ENCODE measurements at places on chromosomes 4 and X.

DNA sequence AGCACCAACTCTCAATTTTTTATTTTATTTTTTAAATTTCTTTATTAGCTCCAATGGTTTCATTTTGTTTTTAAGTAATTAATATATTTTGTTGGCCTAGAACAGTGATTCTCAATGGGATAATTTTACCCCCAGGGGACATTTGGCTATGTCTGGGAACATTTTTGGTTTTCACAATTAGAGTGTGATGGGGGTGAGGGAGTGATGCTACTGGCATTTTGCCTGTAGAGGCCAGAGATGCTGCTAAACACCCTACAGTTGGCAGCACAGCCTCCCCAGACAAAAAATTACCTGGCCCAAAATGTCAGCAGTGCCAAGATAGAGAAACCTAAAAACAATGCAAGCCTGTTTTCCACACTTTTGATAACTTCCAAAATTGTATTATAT is 64.6 kb downstream of the HHIP start:
- DNase-seq, result no peak

GRCh38 chr4:14810121-14810520 is 192.2 kb upstream of the CPEB2 start:
- no peak for DNase-seq

DNA sequence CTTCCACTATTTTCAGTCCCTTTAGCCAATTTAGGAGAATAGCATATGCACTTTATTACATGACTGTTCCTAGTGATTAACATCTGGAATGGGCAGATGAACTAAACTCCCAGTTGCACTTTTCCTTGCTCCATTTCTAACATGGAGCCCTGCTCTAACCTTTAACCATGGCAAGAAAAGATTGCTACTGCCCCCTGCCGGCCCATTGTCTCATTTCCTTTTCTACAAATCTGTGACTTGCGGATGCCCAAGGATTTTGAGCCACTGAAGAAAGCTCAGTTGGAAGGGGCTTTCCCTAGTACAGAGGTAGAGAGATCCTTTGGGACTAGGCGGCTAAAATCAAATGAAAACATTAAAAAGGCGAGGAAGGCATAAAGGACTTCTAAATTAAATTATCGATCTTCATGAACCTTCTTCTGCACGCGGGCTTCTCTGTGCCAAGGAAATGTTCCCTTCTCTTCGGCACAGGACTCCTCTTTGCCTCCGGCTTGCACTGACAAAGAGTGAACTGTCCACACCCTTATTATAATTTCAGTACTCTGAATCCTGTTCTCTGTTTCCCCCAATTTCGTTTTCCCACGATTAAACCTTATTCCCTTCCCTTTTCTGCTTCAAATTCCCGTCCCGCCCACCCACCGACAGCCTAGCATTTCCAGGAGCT is 577 bp upstream of the GLRA2 start:
- DNase-seq, result no peak

DNA sequence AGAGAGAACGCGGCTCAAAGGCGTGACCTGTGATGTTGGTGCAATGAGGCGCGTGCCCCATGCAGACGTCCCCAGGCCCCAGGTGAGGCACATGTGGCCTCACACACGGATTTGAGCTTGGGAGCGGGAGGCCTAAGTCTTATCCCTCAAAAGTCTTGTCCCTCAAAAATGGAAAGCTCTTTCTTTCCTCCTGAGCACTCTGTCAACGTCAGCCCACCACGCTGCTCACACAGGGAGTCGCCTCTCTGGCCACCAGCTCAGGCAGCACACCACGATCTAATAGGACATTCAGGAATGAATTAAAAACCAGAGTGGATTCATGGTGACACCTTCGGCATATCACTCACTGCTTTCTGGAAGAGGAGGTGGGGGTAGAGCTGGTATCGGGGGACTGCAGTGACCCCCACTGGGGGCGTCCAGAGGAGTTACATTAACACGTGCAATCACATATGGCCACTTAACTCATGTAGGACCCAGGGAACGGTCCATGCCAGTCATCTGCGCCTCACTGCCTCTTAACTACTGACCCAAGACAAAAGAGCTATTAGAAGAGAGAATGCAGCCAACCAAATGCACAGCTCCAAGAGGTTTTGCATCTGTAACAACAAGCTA is 21.9 kb upstream of the CYP4V2 start:
- DNase-seq, result no peak

DNA sequence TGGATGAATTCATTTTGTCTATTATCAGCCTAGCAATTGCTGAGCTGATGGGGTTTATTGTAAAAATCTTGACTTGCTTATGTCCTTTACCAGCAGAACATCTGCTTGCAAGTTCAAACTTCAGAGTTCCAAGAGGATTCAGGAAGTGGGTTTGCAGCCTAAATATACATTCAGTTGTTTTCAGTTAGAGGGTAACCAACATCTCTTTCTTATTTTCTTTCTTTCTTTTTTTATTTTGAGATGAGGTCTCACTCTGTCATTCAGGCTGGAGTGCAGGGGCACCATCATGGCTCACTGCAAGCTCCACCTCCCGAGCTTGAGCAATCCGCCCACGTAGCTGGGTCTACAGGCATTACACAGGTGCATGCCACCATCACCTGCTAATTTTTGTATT is 31.4 kb upstream of the FHL1 start:
- DNase-seq, result no peak

DNA sequence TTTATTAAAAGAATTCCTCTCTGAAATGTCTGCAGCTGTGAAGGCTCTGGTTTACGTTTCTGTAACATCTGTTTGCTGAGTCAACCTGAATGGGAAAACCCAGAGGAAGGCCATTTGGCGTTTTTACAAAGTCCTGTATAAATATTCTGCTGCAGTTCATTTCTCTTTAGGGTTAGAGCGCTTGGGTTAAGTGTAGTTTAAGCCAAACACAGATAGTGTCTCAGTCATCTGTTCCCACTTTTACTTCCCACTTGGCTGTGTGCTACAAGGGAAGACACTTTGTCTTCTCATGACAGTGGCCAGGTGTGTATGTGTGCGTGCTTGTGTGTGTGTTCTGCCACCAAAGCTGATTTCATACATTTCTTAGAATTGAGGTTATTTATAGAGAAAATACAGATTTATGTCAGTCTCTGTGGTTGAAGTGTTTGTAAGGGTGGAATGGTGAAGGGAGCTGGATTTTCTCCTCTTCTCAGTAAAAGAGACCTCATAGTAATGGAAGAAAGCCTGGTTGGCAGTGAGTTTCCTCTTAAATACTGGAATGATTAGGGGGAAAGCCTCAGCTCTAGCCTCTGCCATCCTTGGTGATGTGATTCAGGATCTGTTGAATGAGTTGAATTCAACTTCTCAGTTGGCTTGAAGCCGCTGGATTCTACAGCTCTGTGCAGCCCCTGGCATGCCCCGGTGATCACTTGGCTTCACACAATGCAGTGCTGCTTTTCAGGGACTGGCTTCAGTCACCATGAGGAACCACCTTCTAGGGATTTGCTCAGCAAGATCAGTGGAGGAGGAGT is 50.6 kb downstream of the JADE1 start:
- peak; percentile 67 for DNase-seq

GRCh38 chr4:188728359-188728758 is 589.1 kb downstream of the TRIML1 start:
- DNase-seq, result no peak

DNA sequence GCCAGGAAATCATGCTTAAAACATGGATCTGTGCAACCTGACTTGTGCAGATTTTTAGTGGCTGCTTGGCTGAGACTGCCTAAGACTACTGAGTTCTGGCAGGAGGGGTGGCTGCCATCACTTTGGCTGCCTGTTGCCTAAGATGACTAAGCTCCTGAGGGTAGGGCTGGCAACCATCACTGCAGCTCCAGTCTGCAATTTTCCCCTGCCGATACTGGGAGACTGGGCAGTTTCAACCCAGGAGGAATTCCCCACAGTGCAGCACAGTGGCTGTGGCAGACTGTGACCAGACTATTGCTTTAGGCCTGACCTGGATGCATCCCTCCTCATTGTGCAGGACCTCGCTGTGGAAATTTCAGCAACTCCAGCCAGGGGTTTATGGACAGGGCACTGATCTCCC is 544.9 kb downstream of the ANKRD50 start:
- no peak for DNase-seq

DNA sequence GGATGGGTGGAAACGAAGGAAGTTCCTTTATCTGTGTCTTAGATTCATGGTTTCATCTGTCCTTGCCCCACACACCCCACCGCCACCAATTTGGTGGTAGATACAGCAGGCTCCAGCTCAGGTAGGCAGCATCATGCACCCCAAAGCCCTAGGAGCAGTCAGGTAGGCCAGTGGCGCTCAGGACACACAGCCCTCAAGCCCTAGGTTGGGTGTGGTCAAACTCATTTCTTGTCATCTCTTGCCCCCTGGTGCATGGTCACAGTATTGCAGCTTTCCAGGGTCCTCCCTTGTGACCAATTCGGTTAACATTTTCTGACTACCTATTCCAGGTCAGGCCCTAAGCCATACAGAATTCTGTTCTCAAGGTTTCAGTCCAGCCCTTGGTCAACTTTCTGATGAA is 14.5 kb upstream of the PRRG3 start:
- DNase-seq, result no peak

DNA sequence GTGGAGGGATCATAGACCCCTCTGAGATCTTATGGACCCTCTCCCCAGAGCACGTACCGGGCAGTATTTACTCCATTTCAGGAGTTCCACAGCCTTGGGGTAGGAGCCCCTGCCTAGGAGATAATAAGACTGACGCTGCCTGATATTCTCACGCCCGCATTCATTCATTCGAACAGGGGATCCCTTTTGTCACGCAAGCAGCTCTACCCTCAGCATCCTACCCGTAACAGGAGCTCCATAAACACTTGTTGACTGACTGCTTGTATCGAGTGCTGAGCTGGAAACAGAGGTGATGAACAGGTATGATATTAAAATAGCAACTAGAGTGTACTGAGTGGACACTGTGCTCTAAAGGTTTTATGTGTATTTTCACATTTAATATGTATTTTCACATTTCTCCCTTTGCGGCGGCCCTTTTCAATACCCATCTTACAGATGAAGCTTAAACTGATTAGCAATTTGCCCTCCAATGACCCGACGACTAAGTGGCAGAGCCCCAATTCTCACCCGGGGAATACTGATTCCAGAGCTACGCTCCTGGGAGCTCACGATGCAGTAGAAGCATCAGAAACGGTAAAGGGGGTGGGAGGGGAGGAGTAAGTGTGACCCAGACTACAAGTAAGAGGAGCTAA is 888 bp downstream of the RAB28 start:
- peak; percentile 3 for DNase-seq

GRCh38 chr4:140826701-140827027 is 70.5 kb upstream of the TBC1D9 start:
- DNase-seq, result no peak

- no peak for DNase-seq
Measured at GRCh38 chrX:138128027-138128671, 562.2 kb downstream of the ZIC3 start.

- peak; percentile 83 for DNase-seq
Measured at GRCh38 chr4:83855044-83855443, 319.1 kb downstream of the GPAT3 start.

DNA sequence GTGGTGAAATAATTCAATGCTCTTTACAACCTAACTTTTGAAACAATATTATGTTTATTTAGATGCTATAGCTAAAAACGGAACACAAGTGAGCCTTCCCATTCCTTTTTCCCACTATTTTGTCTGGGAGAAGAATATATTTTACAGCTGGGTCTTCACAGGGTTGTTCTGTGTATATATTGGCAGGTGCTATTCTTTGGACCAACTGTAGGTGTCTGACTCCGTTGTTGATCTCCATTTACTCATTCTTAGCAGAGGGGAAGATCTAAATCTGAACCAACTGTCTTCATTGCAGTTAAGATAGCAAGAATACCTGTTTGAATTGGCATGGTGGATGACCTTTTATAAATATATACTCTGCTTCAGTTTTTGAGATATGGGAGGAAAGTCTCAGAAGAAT is 257.4 kb downstream of the CFAP299 start:
- DNase-seq, result no peak

GRCh38 chrX:77505227-77505626 is 58.0 kb downstream of the FGF16 start:
- peak; percentile 47 for DNase-seq

DNA sequence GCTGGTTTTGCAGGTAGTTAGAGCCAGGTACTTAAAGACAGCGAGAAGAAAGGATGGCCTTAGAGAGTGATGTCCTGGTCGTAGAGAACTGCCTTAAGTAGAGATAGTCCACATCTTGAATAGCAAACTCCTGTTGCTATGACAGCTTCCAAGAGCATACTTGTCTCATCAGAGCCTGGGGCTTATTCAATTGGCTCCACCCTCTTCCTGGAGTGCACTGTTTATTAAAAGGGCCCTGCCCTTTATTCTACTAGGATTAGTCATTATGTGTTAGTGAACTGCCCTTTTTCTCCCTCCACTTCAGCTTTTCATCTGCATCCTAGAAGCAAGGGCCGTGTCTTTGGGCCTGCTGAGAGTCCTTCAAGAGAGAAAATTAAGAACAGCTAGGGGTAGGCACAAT is 94.5 kb upstream of the EOLA2 start:
- peak; percentile 72 for DNase-seq

DNA sequence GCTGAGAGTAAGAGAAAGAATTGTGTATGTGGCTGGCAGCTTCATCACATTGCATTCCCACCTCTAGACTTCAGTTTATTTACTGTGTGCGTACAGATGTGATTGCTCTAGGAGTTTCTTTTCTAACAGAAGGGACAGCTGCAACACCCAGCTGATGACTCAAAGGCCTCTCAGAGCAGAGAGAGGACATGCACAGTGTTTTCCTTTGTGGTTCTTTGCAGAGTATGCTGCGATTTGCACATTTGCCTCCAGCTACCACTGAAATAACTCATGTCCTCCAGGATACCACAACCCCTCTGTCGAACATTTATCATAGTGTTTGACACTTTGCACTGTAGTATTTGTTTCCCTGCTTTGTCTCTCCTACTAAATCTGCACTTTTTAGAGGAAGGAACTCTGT is 294.1 kb downstream of the STIM2 start:
- DNase-seq, result no peak

GRCh38 chr4:129193357-129194100 is 97.6 kb downstream of the C4orf33 start:
- DNase-seq, result no peak

DNA sequence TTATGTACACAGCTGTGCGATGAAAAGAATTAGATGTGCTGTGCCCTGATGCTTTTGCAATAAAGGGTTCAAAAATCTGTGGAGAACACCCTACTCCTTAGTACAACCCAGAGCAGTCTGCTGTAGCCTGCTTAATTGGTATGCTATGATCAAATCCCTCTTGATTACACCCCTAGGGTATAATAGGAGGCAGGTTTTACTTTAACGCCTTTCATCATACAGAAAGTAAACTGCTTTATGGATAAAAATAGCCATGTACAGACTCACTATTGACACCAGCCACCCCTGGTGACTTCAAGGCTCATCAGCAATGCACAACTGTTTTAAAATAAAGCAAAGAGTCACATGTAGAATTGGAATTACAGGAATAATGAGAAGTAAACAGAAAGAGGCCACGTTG is 315.3 kb downstream of the DMD start:
- no peak for DNase-seq
